ENCODE measurements at places on chromosomes 1 and 21. TPM values are rescaled to one million over a fixed set of nuclear protein-coding genes. Genes with fewer than 3 reads are reported as not detected.

The CD48 gene
- polyA plus RNA-seq: 129 TPM

The PRKAA2 gene
- polyA plus RNA-seq: not detected

The CAPN9 gene
- polyA plus RNA-seq: not detected

The AKT3 gene
- 1.0 TPM for polyA plus RNA-seq

The APOBEC4 gene
- polyA plus RNA-seq: not detected

The CYP4A22 gene
- polyA plus RNA-seq: not detected

The BTF3L4 gene
- 60.1 TPM for polyA plus RNA-seq

The OR14C36 gene
- not detected for polyA plus RNA-seq

The WNT3A gene
- polyA plus RNA-seq: not detected

The NUP210L gene
- not detected for polyA plus RNA-seq

The CDKN2C gene
- polyA plus RNA-seq: 6.0 TPM

The ZSWIM5 gene
- 0.14 TPM for polyA plus RNA-seq

The HSPB7 gene
- polyA plus RNA-seq: not detected

The AMY1B gene
- polyA plus RNA-seq: not detected

The CAMK1G gene
- polyA plus RNA-seq: not detected

The ST6GALNAC5 gene
- not detected for polyA plus RNA-seq

The LCE1F gene
- not detected for polyA plus RNA-seq

The OR2M3 gene
- polyA plus RNA-seq: not detected

The FYB2 gene
- polyA plus RNA-seq: not detected

The DYRK3 gene
- polyA plus RNA-seq: 0.31 TPM

The SH2D5 gene
- polyA plus RNA-seq: not detected

Data from IgD-negative memory B cell (primary cell).